ENCODE measurements at places on chromosomes 3 and 15. TPM values are rescaled to one million over a fixed set of nuclear protein-coding genes. Genes with fewer than 3 reads are reported as not detected.

DNA sequence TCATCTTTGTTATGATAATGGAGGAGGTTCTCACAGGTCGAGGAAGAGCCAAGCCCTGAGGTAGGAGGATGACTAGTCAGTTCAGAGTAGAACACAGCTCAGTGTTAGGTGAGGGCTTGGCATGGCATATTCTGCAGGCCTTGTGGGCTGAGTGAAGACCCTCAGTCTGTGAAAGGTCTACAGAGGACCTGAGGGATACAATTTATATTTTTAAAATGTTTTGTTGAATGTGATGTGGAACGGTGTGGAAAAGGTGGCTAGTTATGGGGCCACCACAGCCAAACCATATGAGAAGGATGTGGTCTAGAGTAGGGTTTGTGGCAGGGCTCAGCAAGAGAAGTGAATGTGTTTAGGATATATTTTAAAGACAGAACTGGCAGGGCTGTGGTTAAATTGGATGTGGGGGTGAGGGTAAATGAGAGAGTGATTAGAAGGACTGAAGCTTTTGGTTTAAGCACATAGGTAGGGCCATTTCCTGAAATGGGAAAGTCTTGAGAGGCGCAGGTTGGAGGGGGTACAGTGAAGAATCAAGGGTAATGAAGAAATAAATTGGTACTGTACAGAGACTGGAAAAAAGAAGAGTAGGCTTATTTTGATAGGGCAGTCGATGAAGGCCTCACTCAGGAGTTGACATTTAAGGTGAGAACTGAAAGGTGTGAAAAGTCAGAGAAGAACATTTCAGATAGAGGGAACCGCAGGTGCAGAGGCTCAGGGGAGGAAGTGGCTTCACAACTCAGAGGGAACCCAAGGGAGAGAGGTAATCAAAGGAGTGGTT is 60.5 kb downstream of the SPTSSB start:
- no peak for DNase-seq

- DNase-seq = no peak
Observed at GRCh38 chr3:118809696-118810498, 224.7 kb downstream of the IGSF11 start.

DNA sequence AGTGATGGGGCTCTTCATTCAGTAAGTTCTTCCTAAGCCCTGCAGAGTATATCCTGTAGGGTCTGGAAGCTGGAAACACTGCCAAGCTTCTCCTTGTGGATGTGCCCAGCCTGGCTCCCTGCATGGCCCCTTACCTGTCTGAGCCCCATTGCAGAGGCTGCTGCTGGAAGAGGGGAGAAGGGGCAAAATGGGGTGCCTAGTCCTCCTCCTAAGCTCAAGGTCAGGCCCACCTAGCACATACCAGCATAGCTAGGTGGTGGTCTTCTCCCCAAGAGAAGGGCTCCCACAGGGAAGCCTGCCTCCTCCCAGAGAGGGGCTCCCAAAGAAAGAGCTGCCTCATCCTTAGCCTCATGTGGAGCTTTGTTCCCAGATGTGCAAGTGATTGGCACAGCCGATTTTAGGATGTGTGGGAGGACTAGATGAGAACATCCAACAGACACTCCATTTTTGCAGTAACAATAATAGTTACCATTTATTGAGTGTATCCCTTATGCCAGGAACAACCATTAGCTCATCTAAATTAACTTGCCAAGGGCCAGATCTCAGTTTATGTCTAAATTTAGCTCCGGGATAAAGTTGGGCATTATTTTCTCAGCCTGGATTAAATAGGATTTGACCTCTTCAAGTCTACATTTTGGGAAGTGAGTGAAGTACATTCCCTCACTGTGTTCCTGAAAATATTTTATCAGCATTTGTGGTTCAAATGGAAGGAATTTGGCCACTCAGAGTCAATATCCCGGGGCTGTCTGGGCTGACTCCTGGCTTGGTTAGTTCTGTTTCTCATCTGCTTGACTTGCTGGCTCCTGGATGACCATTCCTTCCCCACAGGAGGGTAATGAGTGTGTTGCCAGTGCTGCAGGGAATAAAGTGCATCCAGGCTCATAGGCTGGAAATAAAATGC is 291.1 kb upstream of the ROPN1 start:
- DNase-seq = peak; percentile 77

DNA sequence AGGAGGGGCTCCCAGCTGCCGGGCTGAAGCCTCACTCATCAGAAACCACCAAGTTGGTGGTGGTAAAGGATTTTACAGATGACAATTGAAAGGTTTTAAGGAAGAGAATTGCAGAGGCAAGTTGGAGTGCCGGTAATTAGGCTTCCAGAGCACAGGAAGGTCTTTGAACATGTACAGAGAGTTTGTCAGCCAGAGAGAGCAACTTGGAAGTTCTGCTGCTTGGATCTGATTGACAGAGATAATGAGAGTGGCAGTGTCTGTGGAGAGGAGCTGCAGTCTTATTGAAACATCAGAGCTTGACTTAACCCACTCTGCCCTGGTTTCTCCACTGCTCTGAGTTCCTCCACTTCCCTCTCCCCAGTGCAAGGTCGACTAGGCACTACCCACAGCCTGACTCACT is 448.6 kb downstream of the EPHB1 start:
- DNase-seq = no peak

GRCh38 chr3:157445857-157446256 is 9.2 kb downstream of the PTX3 start:
- DNase-seq = peak; percentile 80

- DNase-seq = no peak
Observed at GRCh38 chr3:175807175-175807574, 948.0 kb downstream of the NAALADL2 start.

GRCh38 chr15:83283138-83283812 is 1.2 kb downstream of the BNC1 start:
- peak; percentile 79 for DNase-seq

DNA sequence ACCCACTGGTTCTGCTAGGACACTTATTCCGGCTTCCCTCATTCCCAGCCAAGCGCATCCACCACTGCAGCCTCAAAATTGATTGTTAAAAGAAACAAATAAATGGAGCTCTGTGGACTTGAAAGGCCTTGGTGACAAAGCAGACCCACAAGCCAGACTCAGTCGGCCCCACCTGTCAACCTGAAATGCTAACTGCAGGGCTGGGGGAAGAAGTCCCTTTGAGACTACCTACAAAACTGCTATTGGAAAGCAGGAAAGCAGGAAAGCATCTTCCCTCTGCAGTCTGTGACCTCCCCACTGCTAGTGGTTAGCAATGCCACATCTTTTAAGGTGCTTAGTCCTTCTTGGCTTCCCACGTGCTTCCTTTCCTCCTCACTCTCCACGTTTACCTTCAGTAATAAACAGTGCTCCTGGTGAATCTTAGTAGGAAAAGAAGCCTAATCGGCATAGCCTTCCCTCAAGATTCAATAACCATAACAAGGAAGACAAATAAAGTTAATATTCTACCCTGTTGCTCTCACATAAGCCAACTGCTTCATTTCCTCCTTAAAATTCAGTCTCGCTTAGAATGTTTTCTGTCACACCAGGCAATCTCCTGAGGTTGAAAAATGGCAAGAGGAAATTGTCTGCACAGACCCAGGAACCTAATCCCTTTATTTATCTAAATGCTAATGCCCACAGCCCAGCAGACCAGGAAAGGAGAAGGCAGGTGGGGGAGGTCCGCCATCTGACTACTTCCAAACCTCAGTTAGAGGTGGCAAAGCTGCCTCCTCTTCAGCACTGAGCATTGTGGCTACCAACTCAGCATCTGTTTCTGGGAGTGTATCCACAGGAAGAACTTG is 296.2 kb downstream of the NEK10 start:
- no peak for DNase-seq

The P2RY1 gene
- 0.22 TPM for total RNA-seq

The GABRR3 gene
- total RNA-seq = not detected

DNA sequence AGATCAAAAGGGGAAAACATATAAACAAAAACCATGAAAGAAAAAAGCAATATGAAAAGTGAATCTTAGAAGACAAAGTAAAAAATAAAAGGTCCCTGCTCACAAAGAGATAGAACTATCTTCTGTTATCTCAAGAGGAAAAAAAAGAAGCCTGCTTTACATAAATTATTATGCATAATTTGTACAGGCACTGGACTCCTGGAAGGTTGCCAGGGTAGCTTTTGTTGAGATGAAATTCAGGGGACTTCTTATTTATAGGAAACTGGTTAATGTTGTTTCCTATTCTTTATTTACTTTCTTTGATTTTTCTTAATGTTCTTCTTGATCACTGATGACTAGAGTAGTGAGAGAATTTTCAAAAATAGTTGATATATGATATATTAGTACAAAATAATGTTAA is 66.9 kb downstream of the PPM1L start:
- no peak for DNase-seq

The GOLGA8J gene
- not detected for total RNA-seq

DNA sequence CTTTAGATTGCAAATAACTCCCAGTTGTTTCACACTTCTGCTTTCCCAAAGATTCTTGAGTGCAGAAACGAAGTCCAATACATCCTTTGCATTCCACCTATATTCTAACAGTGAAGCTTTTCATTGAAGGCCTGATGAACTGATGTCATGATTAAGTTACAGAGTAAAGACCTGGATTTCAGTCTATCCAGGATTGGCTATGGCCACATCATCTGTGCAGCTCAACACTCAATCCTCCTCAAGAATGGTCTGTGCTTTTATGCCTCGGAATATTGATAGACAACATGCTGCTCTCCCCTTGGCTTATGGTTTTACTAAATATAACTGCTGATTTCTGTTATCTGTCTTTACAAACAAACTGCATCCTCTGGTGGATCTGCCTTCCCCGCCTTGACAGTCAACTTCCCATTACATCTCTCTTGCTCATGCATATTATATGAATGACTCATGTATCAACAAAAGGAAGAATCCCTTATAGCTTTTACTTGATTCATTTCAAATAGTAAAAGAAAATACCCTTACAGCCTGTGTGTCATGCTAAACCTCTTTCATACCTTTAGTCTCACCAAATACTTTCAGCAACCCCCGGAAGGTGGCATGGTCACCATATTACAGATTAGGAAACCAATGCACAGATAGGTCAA is 59.5 kb downstream of the SCN11A start:
- peak; percentile 82 for DNase-seq

The SLC2A2 gene
- not detected for total RNA-seq

DNA sequence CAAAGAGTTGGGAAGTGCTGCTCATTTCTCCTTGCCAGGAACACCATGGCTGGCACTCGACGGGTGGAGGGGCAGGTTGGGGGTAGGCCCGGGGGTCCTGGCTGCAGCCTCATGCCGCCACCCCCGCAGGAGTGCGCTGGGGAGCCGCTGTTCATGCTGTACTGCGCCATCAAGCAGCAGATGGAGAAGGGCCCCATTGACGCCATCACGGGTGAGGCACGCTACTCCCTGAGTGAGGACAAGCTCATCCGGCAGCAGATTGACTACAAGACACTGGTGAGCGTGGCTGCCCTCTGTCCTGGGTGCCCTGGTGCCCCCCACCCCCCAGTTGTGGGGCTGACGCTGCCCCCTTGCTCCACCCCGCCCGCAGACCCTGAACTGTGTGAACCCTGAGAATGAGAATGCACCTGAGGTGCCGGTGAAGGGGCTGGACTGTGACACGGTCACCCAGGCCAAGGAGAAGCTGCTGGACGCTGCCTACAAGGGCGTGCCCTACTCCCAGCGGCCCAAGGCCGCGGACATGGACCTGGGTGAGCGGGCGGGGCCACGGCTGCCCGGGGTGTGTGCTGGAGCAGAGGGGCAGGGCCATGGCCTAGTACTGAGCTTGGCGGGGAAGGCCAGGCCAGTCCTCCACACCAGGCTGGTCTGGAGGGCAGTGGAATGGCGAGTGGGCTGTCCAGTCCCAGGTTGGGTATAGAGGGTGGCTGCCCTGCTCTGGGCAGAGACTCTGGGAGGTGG is 45.1 kb downstream of the PLXNA1 start:
- no peak for DNase-seq

GRCh38 chr3:136038668-136039067 is 73.1 kb downstream of the PPP2R3A start:
- DNase-seq = no peak

The TEX55 gene
- not detected for total RNA-seq

The CLDN11 gene
- total RNA-seq = 81.9 TPM

DNA sequence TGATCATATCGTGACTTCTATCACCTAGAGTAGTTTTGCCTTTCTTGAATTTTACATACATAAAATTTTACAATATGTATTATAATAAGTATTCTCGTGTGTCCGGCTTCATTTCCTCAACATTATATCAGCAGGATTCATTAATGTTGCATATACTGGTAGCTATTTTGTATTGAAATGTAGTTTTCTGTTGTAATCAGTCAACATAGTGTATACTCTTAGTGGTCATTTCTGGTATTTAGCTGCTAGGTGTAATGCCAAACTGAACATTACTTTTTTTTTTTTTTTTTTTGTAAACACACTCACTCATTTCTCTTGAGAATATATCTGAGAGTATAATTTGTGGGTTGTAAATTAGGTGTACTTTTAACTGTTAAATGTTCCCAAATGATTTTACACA is 70.1 kb downstream of the CGNL1 start:
- DNase-seq = no peak

The CSPG4 gene
- 27.6 TPM for total RNA-seq

DNA sequence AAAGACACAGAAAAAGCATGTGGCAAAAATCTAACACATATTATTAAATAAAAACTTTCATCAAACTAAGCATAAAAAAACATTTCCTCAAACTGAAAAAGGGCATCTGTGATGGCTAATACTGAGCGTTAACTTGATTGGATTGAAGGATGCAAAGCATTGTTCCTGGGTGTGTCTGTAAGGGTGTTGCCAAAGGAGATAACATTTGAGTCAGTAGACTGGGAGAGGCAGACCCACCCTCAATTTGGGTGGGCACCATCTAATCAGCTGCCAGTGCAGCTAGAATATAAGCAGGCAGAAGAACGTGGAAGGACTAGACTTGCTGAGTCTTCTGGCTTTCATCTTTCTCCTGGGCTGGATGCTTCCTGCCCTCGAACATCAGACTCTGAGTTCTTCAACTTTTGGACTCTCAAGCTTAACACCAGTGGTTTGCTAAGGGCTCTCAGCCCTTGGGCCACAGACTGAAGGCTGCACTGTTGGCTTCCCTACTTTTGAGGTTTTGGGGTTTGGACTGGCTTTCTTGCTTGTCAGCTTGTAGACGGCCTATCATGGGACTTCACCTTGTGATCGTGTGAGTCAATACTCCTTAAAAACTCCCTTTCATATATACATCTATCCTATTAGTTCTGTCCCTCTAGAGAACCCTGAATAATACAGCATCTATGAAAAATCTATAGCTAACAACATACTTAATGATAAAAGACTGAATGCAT is 45.4 kb downstream of the DAZL start:
- DNase-seq = no peak

DNA sequence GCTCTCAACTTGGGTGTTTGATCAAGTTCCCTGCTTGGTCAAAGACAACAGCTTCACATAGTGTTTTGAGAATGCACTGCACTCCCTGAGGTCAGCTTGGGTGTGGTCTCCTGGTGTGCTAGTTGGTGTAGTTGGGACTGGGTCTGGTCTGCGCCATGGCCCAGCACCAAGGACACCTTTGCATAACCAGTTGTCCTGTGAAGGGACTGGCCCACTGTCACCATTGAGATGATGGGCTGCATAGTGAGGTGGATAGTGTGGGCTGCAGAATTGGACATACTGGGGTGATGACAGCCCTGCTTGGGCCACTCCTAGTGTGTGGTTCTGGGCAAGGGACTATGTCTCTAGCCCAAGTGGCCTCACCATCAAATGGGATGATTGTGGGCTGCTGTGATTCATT is 9.5 kb downstream of the RPSA start:
- peak; percentile 28 for DNase-seq

The PDZRN3 gene
- total RNA-seq = 35.6 TPM

- no peak for DNase-seq
Observed at GRCh38 chr15:49438962-49439631, 16.1 kb downstream of the FGF7 start.

Data from GM23248 (cell line).